Tongue (tissue), 3 donors: ENCODE measurements at places on chromosomes 2 and 18.

DNA sequence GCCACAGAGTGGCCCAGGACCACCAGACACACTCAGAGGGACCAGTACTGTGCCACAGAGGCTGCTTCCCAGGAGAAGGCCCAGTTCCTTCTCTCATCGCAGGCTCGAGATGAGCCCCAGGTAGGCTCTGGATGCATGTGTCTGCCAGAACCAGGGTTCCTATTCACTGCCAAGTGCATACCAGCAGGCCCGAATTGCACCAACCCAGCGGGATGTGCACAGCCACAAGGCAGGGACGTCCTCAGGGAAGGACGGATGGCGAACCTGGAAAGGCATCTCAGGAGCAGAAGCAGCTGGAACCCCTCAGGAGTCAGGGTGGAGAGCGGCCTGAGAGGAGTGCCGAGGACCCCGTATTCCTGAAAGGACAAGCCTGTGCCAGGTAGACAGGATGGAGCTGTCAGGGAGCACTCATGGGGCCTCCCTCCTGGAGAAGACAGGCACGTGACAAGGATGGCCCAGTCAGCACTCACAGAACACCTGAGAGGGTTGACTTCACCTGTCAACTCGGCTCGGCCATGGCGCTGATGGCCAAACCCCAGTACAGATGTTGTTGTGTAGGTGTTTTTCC is 73.7 kb downstream of the PTGR3 start:
- no peak for DNase-seq

DNA sequence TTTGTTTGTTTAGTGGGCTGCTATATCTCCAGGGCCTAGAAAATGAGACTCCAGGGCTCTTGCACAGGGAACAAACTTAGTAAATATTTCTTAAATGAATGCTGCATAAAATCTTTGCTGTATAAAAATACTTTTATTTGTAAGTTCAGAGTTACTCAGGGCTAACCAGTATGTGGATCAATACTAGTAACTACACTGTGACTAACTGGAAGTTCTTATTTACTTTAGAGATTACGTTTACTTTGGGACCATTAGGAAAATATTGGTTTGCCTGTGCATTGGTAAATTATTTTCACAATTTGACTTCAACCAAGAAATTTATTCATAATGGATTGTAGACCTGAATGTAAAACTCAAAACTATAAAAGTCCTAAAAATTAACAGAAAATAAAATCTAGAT is 575.5 kb downstream of the RNF144A start:
- no peak for DNase-seq

- no peak for DNase-seq
These were observed 52.6 kb downstream of the CHN1 start for GRCh38 chr2:174952607-174953006.

DNA sequence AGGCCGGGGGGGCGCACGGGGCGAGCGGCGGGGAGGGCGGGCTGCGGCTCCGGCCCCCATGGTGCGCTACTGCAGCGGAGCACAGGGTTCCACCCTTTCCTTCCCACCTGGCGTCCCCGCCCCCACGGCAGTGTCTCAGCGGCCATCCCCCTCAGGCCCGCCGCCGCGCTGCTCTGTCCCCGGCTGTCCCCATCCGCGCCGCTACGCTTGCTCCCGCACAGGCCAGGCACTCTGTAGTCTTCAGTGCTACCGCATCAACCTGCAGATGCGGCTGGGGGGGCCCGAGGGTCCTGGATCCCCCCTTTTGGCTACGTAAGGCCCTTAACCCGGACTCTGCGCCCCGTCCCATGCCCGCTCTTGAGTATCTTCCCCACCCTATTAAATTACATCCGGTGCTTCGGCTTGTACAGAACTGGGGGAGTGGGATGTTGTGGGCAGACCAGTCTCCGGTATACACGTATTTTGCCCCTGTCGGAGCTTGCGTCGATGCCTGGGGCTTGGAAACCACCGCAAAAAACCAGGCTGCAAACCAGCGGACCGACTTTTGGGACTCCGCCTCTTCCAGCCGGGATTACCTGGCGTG is 598 bp upstream of the WBP1 start:
- DNase-seq, result peak; percentile 86

DNA sequence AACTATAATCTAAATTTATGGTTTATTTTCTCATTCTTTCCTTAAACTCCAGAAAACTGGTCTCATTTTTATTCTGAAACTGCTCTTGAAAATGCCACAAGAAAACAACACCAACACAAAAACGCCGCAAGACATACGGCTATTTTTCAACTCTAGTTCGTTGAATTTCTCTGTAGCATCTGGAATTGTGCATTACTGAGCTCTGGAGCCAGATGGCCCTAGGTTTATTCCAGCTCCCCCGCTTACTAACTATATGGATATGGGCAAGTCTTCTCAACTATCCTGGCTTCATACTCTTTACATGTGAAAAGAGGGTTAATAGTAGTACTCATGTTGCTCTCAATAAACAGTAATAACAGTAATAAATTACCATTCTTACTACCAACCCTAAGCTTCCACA is 19.9 kb downstream of the FAM98A start:
- no peak for DNase-seq

GRCh38 chr2:8882094-8882493 is 44.7 kb upstream of the KIDINS220 start:
- no peak for DNase-seq

- DNase-seq, result no peak
These were observed 51.2 kb downstream of the WDR75 start for GRCh38 chr2:189492451-189492850.

DNA sequence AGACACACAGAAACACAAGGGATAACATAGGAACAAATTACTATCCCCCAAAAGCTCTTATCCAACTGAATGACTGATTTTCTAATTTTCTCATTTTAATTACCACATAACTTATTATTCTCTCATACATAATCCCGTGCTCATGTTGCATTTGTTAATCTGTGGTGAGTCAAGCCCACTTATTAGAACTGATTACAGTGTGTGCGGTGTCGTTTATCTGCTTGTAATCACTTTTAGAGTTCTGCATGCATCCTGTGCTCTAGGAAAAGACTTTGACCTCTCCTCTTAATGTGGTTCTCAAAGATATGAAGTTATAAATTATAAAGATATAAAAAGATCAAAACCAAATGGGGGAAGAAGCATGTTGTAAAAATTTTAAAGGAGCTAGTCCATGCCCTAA is 29.7 kb downstream of the CNDP1 start:
- DNase-seq, result no peak
